ENCODE measurements at places on chromosomes 7 and 10.
A peak's percentile ranks its signal among the peaks of the same experiment; 100 is the strongest.

DNA sequence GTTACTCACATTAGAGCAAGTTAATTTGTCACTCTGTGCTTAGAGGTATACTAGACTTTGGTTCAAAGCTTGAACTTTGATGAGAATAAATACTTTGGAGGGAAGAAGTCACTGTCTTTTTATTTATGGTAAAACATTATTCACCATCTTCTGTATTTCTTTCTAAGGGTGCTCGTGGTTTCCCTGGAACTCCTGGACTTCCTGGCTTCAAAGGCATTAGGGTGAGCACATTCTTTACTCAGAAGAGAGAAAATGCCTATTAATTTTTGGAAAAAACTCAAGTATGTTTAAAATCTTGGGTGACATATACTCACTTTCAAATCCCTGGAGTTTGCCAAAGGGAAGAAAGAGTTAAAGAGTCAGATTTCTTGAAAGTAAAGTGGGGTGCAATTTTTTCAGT, 10.8 kb downstream of the COL1A2 start:
- DNase-seq = no peak

DNA sequence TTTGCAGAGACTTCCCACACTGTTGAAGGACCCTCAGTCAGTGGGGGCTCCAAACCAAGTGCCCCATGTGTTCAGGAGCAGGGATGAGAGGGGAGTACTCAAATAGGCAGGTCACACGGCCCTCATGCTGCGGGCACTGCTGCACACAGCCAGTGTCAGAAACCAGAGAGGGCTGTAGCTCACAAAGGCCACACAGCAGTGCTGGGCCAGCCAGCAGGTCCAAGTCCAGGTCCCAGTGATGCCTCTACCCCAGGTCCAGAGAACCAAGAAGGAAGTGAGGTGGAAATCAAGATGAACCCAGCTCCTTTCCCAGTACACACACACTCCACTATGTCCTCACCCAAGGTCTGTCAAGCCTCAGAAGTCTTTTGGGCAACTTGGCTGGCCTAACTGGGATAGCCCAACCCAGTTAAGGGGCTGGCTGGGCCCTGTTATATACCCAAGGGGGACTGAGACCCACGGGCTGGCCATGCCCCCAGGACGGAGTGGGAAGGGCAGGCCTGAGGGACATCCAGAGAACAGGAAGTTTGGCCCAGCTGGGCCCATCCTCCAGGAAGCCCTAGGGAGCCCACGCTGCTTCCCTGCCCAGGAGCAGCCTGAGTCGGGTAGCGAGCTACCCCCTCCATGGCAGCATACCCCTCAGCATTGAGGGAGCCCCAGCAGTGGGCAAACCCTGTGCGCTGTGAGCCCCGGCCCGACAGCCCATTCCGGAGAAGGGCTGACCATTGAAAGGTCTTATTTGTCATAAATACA, 24.3 kb downstream of the GRID1 start:
- no peak for DNase-seq

DNA sequence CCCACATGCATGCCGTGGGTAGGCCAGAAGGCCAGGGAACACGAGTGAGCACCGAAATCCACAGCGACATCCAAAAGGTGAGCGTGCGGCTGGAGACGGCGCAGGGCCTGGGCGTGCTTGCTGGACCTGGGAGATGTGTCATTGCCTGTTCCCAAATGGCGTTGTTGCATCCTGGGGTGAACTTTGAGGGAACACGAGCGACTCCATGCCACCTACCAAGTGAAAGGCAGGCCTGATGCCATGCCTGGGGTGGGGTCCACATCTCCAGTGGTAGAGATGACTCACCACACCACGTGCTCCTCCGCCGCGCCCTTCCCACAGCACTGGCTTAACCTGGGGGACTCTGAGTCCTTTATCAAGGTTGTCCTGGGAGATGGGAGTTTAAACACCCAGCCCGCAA, 24.7 kb upstream of the VIPR2 start:
- DNase-seq = no peak

DNA sequence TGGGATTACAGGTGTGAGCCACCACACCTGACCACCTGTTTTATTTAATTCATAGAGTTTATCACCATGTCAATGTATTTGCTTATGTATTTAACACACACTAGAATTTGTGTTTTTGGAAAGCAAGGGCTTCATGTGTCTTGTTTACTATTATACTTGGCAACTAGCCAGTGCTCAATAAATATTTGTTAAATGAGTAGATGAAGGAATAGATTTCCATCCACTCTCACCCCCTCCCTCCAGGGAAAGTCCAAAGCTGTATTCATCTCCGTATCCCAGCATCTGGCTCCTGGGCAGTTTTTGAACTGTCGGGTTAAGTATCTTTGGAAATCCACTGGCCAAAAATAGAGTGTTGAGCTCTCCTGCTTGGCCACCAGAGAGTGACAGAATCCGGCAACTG, 4.6 kb upstream of the RADIL start:
- no peak for DNase-seq

GRCh38 chr10:47030191-47030703, 119.0 kb downstream of the PTPN20 start:
- no peak for DNase-seq

DNA sequence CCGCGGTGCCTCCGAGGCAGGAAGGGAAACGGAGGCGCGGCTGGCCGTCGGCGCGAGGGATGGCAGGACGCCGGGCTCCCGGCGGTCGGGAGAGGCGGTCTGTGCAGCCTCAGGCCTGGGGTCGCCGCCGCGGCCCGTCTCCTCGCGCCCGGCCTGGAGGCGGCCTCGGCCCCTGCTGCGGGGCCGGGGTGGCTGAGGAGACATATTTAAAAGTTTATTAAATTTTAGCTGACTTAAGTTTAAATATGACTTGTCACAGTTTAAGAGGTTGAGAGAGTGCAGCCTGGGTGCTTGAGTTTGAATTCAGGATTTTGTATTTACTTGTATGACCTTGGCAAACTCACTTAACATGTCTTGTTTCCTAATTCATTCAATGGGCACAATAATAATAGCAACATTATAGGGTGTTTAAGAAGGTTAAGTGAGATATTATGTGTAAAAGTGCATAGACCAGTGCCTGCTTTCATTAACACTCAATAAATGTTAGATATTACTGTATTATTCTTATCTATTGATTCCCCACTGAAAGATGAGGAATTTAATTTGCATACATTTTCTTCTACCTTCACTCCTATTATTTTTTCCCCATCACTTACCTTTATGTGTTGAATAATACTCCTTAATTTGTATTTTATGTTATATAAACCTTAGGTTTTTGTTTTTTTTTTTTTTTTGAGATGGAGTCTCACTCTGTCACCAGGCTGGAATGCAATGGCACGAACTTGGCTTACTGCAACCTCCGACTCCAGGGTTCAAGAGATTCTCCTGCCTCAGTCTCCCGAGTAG, 718 bp downstream of the DYNC2I1 start:
- no peak for DNase-seq

DNA sequence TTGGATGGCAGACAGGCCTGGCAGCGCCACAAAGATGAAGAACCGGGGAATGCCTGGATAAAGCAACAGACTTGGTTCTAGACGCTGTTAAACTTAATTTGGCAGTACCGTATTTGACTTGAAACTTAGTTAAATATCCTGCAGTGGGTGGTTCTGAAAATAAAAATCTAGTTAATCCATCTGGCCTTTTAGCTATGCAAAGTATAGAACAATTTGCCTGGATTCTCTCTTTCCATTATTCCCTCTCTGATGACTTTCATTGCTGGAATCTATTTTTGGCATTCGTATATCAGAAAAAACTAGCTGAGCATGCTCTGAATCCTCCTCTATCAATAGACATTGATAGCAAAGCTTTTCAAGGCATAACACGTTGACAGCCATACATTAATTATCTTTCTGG, 203.6 kb downstream of the MACC1 start:
- DNase-seq = no peak

GRCh38 chr10:122662231-122662630, 37.4 kb downstream of the C10orf120 start:
- no peak for DNase-seq

- no peak for DNase-seq
Measured at GRCh38 chr7:31465285-31465684, 48.6 kb upstream of the ITPRID1 start.

DNA sequence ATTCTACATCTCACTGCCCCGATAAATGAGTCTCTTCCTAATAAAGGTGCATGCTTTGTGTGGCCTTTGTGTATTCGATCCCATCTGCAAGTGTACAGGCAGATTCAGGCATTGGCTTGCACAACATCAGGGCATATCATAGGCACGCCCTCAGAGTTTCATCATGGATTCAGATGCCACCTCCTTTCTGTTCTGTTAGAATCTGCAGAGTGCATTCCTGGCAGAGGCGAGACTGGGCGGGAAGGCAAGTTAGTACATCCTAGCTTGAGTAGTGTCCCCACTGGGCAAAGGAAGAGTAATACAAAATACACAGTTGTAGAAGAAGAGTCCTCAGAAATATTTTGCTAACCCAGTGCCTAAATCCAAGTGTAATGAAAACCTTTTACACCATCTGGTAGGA, 346.5 kb upstream of the GALNT17 start:
- DNase-seq = peak; percentile 53

- no peak for DNase-seq
Measured at GRCh38 chr10:21499701-21500577, 25.5 kb downstream of the SKIDA1 start.

- no peak for DNase-seq
Measured at GRCh38 chr7:27248427-27248806, 5.8 kb downstream of the EVX1 start.

DNA sequence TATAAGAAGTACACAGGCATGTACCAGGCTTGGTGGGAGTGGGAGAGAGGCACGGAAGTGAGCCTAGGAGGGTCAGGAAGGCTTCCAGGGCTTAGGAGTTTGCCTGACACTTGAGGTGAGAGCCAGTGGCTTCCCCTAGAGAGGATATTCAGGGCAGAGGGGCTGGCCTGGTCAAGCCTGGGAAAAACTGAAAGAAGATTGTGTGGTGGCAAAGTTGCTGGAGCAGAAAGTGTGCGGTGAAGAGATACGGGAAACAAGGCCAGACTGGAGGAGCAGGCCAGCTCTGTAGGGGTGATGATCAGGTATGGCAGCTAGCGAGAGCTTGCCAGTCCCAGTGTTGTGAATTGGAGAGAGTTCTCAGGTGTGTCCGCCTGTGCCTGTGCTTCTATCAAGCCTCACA, 129.9 kb downstream of the CCNY start:
- DNase-seq = no peak

- no peak for DNase-seq
Measured at GRCh38 chr7:51340936-51341335, 24.3 kb upstream of the COBL start.

- DNase-seq = no peak
Measured at GRCh38 chr10:37146443-37146842, 21.0 kb downstream of the ANKRD30A start.

GRCh38 chr10:121753726-121754476, 155.7 kb upstream of the FGFR2 start:
- DNase-seq = peak; percentile 73

DNA sequence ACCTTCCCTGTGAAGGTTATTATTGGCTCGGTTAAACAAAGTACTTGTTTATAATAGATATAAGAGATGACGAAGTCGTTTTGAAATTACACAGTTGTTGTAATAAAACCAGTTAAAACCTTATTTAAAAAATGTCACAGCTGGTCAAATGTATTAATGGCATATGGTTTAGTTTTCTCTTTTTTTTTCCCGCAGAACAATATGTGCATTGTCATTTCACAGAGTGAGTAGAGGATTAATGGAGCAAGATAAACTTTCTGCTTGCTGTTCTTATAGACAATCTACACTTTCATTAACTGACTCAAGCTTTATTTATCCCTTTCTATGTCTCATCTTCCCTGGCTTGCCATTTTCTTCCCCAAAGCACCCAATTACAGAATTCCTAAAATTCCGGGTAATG, 404.3 kb upstream of the NPVF start:
- no peak for DNase-seq

DNA sequence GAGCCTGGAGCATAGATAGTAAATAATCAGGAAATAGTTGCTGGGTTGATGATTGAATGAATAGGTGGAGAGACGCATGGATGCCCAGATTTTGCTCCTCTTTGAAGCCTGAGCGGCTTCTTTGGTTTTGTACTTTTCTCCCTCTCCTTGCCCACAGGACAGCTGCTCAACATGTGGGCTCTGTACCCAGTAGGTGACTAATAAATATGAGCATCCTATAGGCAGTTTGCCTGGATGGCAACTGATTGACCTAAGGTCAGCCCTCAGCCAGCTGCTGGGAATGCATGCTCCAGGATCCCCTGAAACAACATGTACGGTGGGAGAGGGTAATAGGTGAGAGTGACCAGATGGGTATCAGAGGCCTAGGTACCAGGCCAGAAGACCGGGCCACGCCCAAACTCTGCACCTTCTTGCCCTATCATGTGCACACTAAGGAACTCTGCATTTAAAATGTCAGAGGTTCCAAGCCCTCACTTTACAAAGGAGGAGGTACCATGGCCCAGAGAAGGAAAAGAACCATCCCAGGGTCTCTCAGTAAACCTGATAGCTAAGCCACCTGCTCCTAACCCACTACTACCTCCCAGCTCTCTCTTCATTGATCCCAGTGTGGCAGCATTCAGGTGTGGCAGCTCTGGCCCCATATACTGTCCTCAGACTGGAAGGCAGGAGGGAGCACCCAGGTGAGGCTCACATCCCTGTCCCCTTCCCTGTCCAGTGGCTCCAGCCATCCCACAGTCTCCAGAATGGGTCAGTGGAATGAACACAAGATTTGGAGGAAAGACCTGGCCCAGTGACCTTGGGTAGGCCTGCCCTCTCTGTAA, 2.7 kb upstream of the ZCCHC24 start:
- no peak for DNase-seq

GRCh38 chr10:119233821-119234220, 26.4 kb downstream of the GRK5 start:
- DNase-seq = no peak

- no peak for DNase-seq
Measured at GRCh38 chr7:80729591-80730320, 91.3 kb downstream of the CD36 start.

DNA sequence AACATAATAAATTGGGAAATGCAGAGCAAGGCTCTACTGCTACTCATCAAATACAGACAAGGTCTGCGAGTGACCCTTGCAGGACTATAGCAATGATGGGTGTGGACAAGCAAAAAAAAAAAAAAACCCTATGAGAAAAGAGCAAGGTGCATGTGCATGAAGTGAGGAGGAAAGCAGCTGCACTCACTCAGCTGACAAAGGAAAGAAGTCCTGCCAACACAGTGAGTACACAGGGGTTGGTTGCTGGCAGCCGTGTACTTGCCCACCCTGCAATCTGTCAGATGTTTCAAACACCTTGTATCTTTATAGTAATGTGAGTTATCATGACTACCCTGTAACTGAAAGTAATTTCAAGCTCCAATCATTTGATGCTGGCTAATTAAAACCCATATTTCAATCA, 20.5 kb downstream of the CHCHD3 start:
- DNase-seq = no peak
